ENCODE measurements at places on chromosomes 5 and 9. TPM values are rescaled to one million over a fixed set of nuclear protein-coding genes. Genes with fewer than 3 reads are reported as not detected.

GRCh38 chr9:132609829-132610228, 27.4 kb downstream of the BARHL1 start:
- no peak for DNase-seq

- no peak for DNase-seq
Observed at GRCh38 chr5:75433814-75434506, 77.5 kb downstream of the CERT1 start.

- DNase-seq = no peak
Observed at GRCh38 chr9:124747065-124747464, 24.0 kb downstream of the NR6A1 start.

DNA sequence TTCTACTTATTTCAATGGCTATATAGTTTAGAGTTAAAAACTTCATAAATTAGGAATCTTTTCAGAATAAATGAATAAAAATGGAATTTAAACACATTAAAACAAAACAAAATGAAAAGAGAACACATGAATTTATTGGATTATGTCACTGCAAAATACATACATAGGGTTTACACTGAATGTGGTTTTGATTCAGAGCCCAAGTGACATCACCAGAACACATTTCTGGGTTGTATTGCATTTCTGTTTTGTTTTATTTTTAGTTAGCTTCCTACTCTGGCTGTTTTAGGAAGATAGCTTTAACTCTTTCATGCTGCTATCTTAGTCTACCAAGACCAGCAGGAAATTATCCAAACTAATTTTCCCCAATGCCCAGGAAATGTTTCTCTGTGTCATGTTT, 1935.0 kb downstream of the EFNA5 start:
- no peak for DNase-seq

- DNase-seq = no peak
Observed at GRCh38 chr5:157025093-157025698, 33.7 kb downstream of the HAVCR1 start.

DNA sequence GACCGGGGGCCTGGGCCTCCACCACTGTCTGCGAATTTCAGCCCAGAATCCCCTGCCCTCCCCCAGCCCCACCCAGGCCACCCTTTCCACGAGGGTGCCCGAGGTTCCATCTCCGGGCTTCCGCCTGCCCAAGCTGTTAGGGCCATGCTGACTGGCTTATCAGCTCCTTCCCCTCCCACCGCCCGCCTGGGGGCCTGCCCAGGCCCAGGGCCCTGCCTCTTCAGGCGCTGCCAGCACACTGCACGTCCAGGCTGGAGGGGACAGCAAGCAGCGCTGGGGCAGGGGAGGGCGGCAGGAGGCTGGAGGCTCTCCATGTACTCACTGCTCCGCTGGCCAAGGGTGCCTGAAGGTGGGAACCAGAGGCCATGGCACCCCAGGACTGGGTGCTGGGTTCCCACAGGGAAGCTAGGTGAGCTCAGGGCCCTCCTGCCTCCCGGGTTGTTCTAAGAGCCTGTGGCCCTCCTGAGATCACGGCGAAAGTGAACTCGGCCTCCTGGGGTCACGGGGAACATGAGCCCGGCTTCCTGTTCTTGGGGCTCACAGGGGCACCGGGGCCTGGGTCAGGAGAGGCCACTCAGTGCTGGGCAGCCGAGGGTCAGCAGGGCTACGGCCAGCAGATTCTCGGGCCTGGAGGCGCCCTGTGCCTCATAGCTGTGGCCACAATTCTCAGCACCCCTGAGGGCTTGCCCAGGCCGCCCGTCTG, 57.7 kb upstream of the EGFL7 start:
- no peak for DNase-seq

DNA sequence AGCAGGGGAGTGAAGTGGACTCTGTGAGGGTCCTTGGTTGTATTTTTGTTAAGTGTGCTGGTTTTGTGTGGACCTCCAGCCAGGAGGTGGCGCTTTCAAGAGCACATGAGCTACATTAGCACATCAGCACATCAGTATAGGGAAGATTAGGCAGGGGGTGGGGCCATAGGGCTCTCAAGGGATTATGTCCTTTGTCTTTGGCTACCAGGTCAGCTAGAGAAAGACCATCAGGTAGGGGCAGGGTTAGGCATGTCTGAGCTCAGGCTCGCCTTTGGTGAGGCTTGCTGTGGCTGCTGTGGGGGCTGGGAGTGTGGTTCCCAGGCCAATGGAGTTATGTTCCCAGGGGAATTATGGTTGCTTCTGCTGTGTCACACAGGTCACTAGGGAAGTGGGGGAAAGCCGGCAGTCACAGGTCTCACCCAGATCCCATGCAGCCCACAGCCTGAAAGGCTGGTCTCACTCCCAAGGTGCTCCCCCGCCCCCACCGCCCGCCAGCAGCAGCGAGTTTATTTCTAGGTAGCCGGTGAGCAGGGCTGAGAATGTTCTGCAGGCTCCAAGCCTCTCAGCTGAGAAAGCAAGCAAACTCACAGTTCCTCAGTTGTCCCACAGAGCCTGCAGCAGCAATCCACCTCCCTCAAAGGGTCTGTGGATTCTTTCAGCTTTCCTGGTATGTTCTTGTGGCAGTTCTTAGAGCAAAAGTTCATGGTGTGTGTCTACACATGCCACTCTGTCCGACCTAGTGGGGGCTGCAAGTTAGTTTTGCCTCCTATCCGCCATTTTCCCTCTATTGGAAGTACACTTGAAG, 13.7 kb downstream of the OR1J1 start:
- no peak for DNase-seq

GRCh38 chr9:2128141-2128540, 113.0 kb downstream of the SMARCA2 start:
- DNase-seq = no peak

DNA sequence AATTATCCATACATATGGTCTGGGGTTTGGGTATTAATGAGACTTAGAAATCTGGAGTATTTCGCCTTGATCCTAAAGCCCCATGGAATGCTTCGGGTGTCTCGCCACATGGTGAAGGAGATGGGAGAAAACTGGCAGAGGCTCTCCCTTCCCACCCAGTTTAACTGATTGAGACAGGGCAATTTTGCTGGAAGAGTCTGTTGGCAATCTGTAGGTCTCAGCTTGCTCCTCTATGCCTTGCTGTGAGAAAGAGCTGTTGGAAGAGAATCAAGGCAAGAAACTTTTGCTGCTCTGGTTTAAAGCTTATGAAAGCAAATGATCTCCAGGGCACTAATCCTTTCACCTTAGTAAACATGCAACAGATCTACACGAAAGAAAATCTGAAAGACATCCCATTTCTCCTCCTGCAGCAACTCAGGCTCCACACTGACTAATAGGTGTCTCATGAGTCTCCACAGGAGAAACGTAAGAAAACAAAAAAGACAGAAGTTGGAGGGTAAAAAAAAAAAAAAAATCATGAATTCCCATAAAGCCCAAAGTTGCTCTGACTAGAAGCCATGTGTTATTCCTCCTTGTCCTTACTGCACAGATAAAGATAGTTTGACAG, 369.9 kb downstream of the EFNA5 start:
- no peak for DNase-seq

DNA sequence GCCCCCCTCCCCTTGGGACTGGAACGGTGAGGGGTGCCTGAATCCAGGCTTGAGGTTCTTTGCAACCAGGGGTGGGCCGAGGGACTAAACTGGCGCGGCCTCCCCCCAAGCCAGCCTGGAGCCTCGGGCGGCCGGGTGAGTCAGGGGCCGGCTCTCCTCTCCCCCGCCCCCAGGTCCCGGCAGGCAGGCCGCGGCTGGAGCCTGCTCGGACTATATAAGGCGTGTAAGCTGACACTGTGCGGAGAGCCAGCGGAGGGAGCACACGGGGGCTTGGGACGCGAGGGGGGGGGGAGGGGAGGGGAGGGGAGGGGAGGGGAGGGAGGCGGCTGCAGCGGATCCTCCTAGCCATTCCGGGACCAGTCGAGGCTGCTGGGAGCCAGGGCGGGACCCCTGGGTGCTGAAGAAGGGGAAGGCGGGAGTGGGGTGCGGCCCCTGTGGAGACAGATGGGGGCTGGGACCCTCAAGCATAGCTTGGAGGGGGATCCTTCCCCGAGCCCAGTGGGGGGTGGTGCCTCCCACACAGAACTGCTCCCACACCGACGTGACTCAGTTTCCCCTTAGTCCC, 595 bp downstream of the PDLIM7 start:
- DNase-seq = no peak

DNA sequence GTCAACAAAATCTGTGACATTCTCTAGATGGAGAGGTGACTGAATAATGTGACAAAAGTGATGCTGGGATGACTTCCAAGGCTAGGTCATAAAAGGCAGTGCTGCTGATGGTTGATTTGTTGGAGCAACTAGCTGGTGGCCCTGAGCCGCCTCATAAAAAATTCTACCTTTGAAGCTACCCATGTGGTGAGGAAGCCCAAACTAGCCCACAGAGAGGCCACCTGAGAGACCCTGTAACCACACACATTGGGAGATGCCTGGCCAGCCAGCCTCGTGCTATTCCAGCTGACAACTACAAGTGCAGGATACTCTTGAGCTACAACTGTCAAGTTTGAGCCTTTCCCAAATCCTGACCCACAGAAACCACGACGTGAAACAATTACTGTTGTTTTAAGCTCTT, 22.7 kb downstream of the CLTA start:
- DNase-seq = no peak

GRCh38 chr5:96641368-96642280, 20.6 kb upstream of the CAST start:
- no peak for DNase-seq

DNA sequence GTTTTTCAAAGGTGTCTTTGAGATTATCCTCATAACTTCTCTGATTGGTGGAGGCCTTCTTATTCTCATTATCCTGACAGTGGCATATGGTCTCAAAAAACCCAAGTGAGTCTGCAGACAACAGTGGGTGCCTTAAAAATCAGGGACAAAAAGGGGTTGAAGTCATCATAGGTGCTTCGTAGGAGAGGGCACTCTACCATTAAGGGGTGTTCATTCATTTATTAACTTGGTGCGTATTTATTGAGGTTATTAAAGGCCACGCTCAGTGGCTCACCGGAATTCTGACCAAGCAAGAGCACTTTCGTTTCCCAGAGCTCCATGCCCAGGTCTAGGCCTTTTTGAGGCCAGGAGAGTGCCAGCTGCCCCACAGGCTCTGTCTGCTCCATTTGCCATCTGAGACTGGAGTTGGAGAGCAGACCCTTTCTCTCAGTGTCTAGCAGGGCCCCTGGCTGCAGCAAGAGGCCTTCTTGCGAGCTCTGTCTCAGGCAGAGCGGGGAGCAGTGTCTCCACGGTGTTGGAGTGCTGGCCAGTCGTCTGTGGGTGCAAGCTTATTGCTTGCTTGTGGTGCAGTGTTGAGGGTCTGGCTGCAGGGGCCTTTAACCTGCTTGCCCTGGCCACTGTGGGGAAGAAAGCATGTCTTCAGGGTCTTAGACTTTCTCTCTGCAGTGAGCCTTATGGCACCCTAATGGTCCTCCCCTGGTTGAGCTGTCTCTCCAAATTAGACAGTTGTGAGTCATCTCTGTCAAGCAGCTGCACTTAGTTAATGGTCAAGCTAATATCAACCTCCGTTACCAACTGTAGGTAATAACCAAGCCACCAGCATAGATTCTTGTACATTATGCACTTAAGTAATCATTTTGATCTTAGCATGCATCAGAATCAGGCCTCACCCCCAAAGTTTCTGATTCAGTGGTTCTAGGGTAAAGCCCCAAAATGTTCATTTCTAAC, 62.6 kb downstream of the IL31RA start:
- no peak for DNase-seq

DNA sequence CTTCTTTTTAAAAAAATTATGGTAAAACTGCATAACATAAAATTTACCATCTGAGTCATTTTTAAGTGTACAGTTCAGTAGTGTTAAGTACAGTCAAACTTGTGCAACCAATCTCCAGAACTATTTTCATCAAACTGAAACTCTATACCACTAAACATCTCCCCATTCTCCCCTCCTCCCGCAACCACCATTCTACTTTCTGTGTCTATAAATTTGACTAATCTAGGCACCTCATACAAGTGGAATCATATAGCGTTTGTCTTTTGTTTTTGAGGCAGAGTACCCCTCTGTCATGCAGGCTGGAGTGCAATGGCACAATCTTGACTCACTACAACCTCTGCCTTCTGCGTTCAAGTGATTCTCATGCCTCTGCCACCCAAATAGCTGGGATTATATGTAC, 24.0 kb upstream of the EBF1 start:
- DNase-seq = no peak

DNA sequence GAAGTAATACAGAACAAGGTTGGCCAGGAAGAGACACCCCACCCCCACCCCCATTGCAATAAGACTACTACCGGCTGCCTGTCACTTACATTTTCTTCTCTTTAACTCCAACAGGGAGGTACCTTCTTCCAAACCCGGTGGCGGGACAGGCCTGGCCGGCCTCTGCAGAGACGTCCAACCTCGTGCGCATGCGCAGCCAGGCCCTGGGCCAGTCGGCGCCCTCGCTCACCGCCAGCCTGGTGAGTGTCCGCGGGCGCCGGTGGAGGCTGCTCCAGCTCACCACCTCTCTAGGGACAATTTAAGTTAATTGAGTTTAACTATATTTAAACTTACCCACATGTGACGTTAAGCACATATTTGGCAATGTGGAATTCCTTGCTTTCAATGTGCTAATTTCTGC, 192.4 kb downstream of the MAST4 start:
- DNase-seq = no peak

DNA sequence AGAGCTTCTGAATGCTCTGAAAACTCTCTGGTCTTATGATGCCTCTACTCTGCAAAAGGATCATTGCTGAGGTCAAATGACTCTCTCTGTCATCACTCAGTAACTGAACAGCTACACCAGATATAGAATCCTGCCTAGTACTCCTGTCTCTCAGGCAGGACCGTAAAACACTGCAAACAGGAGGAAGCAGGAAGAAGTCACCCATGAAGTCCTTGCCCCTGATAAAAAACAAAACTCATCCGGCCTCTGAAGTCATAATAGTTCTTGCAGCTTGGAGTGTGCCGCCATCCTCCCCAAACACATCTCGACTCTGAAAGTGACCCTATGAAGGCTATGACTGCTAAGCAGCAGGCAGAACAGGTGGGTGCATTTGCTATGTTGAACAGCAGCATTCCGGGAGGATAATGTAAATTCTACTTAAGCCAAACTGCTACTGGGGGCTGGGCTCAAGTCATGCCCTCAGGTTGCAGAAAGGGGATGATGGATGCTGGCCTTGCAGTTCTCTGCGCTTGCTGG, 81.9 kb upstream of the FAM169A start:
- DNase-seq = no peak

GRCh38 chr5:96546120-96546519, 113.1 kb upstream of the PCSK1 start:
- no peak for DNase-seq

DNA sequence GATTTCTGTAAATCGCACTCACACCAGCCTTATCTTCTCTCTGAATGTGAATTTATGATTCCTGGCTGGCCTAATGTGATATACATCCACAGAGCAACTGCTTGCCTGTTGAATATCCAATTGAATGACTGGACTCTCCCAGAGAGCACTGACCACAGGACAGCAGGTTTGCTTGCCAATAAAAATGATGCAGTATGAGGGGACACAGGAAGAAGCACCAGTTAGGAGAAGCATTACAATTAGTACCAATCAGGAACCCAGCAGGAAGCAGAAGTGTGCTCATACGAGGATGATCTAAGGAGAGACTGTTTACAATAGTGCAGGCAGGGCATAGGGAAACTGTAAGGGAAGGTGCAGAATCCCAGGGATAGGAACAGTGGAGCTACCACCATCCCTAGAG, 127.2 kb upstream of the ZNF366 start:
- DNase-seq = no peak

The OBP2B gene
- not detected for total RNA-seq

The HSPA9 gene
- total RNA-seq = 201 TPM

The PHF24 gene
- total RNA-seq = not detected

The SELENOP gene
- 2,099 TPM for total RNA-seq

The IRGM gene
- not detected for total RNA-seq

The NOTCH1 gene
- 31.9 TPM for total RNA-seq

Data from left lobe of liver (tissue), 2 donors.